AG09319 (cell line): ENCODE measurements at places on chromosomes 1 and 21.

DNA sequence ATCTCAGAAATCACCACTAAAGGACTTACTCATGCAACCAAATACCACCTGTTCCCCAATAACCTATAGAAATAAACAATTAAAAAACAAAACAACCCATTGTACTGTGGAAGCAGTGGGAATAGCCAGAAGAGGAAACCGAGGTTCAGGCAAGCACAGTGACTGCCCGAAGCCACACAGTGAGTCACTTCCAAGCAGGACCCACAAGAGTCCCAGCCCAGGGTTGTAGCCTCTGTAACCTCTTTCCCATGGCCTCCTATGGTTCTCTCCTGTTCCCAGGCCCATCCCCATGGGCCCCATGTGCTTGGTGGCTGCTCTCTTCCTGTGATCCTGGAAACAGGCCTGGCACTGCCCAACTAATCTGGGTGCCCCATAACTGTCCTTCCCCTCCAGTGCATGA is 29.0 kb upstream of the HTR1D start:
- DNase-seq: no peak

GRCh38 chr1:47816325-47817071 is 180.7 kb downstream of the TRABD2B start:
- DNase-seq: no peak

DNA sequence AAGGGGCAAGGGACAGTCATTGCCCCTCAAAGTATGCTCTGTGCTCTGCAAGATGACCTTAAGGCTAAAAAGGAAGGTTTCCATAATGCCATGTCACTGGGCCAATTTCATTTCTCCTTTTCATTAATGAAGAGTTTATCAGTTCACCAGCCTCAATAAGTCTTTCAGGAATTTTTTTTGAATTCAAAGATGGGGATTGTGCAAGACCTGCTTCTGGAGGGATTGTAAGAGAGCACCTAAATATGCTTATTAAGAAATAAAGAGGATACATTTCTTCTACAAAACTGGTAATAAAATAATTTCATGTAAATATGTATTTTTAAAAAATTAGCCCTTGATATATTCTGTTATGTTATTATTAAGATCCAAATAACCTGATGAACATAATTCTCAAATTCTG is 86.8 kb upstream of the RGS4 start:
- DNase-seq: no peak

DNA sequence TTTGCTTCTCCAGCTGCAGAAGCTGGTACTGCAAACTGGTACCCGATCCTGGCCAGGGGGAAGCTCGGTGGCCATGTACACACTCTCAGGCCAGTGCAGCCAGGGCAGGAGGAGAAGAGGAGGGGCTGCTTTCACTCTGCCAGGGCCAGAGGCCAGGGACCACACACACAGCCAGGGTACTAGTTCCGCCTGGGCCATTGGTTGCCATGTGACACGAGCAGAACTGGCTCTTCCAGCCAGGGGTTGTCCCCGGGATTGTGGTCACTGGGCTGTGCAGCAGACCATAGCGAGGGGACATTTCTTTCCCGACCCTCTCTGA is 3.7 kb upstream of the SHISAL2A start:
- DNase-seq: no peak

DNA sequence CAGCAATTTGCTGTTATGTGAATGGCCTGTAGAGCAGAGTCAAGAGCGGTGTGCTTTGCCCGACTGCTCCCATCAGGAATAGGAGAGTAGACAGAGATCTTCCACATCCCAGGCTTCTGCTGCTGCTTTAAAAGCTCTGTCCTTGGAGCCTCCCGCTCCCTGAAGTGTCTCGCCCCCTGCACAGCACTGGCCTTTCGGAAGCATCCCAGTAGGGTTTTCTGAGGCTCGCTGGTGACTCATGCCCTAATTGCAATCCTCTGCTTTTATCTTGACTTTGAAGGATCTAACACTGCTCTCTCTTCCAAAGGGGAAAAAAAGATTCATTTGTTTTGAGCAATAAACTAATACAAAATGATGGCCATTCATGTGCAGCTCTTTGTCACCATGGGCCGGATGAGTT is 13.3 kb upstream of the CD101 start:
- DNase-seq: no peak

- DNase-seq: peak; percentile 85
These were observed 73.8 kb upstream of the ZNF281 start for GRCh38 chr1:200483491-200484143.

DNA sequence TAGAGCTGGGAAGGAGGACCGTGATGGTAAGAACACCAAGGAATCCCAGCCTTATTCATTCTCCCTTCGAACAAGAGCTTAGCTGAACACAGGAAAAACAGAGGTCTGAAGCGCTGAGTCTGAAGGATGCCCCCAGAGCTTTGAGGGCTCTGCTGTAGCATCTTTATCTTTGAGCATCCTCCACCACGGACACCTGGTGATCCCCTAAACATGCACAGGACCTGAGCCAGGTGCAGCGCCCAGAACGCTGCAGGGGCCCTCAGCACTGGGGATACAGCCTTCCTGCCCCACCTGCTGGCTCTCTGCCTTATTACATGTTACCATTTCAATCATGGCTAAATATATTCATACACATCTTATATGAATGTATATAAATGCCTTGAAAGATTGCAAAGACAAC is 7.7 kb upstream of the GPATCH4 start:
- no peak for DNase-seq

DNA sequence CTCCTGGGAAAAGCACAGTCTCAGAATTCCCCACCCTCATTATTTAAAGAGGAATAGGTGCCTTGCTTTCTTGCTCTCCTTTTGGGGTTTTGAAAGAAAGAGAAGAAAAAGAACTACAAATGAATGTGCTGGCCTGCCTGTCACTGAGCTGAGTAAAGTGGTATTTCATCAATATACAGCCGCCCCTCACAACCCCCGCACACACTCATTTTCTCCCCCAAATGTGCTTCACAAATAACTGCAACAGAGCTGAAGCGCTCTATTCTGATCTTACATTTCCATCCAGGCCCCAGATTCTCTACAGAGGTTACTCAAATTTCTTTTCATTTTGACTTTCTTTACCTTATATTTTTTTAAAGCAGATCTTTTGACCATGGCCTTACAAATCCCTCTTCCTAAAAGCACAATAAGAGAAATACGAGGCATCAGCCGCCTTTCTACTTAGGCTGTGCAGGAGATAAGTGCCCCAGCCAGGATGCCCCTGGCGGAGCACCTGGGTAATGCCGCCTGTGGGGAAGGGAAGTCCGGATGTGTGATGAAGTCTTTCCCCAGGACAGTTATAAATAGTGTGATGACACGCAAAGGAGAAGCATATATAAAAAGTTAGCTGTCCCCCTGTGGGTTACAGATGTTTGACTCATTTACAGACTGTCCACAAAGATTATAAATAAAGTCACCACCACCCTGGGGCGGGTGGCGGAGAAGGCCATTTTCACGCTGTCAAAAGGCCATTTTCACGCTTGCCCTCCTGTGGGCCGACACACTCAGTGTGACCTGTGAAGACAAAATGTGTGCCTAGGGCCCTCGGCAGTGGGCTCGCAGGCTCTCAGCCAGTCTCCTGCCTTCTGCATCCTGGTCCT is 6.5 kb downstream of the KCNN3 start:
- no peak for DNase-seq

DNA sequence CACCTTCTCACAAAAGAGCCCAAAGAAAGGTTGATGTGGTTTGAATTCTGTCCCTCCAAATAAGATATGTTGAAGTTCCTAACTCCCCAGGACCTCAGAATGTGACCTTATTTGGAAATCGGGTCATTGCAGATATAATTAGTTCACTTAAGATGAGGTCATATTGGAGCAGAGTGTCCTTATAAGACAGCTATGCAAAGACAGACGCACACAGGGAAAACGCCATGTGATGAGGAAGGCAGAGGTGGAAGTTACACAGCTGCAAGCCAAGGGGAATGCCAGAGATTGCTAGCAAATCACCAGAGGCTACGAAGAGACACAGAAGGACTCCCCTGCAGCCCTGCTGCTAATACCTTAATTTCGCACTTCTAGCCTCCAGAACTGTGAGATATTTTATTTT is 5.2 kb upstream of the ABCB10 start:
- no peak for DNase-seq

DNA sequence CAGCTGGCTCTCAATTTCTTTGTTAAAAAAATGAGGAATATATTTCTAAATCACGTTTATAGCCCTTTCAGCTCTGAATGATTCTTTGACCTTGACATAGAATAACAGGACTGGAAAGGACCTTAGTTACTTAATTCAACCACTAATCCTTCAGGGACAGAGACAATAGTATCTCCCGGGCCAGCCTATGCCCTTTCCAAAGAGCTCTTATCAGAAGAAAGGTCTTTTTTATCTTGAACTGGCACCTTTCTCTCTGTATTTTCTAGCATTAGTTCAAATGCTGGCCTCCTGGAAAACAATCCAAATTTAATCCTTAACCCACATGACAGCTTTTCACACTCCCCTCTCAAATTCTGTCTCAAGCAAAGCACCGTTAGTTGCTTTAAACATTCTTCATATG is 44.8 kb upstream of the FBXO28 start:
- no peak for DNase-seq

DNA sequence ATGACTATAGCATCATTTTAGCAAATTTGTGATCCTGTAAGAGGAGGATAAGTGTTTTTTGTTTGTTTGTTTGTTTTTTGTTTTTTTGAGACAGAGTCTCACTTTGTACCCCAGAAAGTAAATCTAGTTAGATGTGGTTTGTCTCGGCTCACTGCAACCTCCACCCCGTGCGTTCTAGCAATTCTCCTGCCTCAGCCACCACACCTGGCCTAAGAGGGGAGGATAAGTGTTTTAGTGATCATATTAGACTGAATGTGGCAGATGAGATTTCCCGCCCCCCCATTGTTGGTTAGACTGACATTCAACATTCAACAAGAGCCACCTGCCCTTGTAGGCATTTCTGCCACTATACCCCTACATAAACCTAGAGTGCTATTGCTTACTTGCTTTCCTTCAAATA is 98.5 kb downstream of the OSBPL9 start:
- DNase-seq: no peak

- DNase-seq: no peak
These were observed 72.7 kb downstream of the GALNT2 start for GRCh38 chr1:230139741-230140140.
